ENCODE measurements at places on chromosomes 6 and 20. TPM values are rescaled to one million over a fixed set of nuclear protein-coding genes. Genes with fewer than 3 reads are reported as not detected.

GRCh38 chr6:3119040-3119723 lies 671 bp downstream of the BPHL start:
- DNase-seq: peak; percentile 40

DNA sequence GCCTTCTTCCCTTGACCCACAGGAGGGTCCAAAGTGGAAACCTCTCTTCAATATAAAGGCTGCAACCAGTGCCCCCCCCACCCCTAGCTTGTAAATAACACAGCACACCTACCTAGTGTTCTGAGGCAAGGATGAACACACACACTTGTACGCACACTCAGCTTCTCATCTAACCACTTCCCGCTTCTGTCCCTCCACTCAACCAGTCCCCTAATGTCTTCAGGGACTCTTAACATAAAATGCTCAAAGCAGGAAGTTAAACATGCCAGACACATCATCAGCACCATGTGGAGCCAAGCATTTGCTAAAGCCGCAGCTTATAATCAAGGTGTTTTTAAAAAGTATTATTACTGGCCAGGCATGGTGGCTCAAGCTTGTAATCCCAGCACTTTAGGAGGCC lies 35.3 kb downstream of the FOXQ1 start:
- no peak for DNase-seq

Gene SLC12A5
- polyA plus RNA-seq: 1.0 TPM

Gene CST2
- polyA plus RNA-seq: not detected
